HuH-7 (cell line): ENCODE measurements at places on chromosomes 3 and 15.

DNA sequence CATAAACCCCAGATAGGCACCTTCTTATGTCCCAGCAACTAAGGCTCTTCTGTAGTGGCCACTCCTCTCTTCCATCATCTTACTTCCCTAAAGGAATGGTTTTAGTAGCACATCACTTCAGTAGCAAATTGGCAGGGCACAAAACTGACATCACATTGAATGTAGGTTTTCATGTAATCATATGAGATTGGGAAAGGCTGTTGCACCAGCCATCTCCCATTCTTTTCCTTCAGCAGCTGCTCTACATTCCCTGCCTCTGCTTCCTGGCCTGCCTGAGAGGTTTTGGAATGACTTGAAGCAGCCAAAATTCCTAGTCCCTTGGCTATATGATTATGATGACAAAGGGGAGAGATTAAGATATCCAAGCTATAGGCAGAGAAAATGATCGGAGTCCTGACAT lies 36.5 kb downstream of the NSUN3 start:
- DNase-seq = no peak

GRCh38 chr3:104610730-104611652 lies 755.7 kb upstream of the ALCAM start:
- DNase-seq = no peak

DNA sequence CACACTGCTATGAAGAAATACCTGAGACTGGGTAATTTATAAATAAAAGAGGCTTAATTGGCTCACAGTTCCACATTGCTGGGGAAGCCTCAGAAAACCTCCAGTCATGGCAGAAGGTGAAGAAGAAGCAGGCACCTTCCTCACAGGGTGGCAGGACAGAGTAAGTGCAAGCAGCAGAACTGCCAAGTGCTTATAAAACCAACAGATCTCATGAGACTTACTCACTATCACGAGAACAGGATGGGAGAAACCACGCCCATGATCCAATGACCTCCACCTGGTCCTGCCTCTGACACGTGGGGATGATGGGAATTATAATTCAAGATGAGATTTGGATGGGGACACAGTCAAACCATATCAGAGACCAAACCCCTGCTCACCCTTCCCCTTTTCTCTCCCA lies 75.0 kb downstream of the TRIM69 start:
- DNase-seq = no peak

DNA sequence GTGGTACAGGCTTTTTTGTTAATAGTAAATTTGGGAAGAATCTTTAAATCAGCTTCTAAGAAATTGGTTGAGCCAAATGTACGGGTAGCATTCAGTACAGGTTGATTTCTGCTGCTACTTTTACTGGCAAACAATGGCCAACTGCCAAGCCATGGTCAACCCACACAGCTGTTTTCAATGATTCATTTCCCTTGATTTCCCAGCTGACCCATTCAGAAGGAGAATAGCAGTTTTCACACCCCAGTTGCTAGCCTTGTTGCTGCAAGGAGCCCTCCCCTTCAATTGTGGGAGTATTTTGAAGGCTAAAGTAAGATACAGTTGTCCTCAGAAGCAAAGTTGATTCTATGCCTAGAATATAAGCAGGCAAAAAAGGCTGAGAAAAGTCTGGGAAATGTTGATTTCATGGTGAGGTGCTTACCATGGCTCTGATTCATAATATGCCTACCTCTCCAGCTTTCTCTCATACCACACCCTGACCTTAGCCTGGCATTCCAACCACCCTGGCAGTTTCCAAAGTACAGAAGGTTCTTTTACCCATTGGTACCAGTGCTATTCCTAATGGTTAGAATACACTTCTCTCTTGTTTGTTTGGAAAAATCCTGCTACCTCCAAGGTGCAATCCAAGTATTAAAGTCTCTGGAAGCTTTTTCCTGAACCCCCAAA lies 320.3 kb upstream of the TGFBR2 start:
- no peak for DNase-seq
